Bronchial smooth muscle cell (primary cell): ENCODE measurements at places on chromosomes 16 and 17. TPM values are rescaled to one million over a fixed set of nuclear protein-coding genes. Genes with fewer than 3 reads are reported as not detected.

NEK8 gene
- total RNA-seq = 5.0 and 7.2 TPM in 2 replicates

PIGS gene
- 26.6 and 49.2 TPM in 2 replicates for total RNA-seq

KRT39 gene
- 0.16 and 0.17 TPM in 2 replicates for total RNA-seq

KCNJ2 gene
- total RNA-seq = 26.5 and 52.5 TPM in 2 replicates

OR1A1 gene
- total RNA-seq = not detected in 2 replicates

ADAD2 gene
- total RNA-seq = not detected in 2 replicates

ENPP7 gene
- not detected in 2 replicates for total RNA-seq

CNTROB gene
- total RNA-seq = 17.0 and 21.2 TPM in 2 replicates

KRTAP1-1 gene
- not detected in 2 replicates for total RNA-seq

SSH2 gene
- 10.9 and 18.6 TPM in 2 replicates for total RNA-seq

RBFOX1 gene
- not detected in 2 replicates for total RNA-seq

CDRT15L2 gene
- total RNA-seq = not detected in 2 replicates

AIPL1 gene
- not detected in 2 replicates for total RNA-seq

SLC2A4 gene
- total RNA-seq = 0.09 and 0.16 TPM in 2 replicates

CEP295NL gene
- total RNA-seq = 2.2 and 2.8 TPM in 2 replicates
